ENCODE measurements at places on chromosomes 7 and 10.

GRCh38 chr10:33858326-33858725, 523.9 kb upstream of the NRP1 start:
- no peak for DNase-seq

GRCh38 chr10:76001019-76001418, 569.6 kb downstream of the LRMDA start:
- DNase-seq, result no peak

GRCh38 chr10:125455431-125455830, 227.5 kb downstream of the TEX36 start:
- DNase-seq, result no peak

- no peak for DNase-seq
These were observed 95.0 kb downstream of the LRRC18 start for GRCh38 chr10:48844616-48845015.

- no peak for DNase-seq
These were observed 11.2 kb downstream of the CASP2 start for GRCh38 chr7:143299346-143299745.

GRCh38 chr10:32577448-32577847, 131.5 kb downstream of the CCDC7 start:
- no peak for DNase-seq

- no peak for DNase-seq
These were observed 69.5 kb upstream of the IL6 start for GRCh38 chr7:22657479-22657878.

- DNase-seq, result no peak
These were observed 3.5 kb upstream of the TCAF1 start for GRCh38 chr7:143905509-143905908.

DNA sequence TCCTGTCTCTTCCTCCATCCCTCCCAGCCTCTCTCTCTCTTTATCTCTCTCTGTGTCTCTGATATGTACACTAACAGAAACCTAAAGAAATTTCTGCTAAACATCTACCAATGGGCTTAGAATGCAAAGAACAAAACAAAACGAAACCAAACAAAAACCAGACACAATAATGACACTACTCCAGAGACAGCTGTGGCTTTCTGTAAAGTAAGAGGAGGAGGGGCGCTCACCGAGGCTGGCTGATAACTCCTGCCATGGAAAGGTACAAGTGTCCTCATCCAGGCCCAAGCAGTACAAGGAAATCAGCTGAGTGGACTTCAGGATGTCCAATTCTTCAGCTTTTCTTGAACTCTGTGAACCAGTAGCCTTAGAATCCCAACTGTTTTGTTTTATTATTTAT, 70.4 kb upstream of the FZD8 start:
- DNase-seq, result no peak

GRCh38 chr7:114375907-114376306, 38.7 kb upstream of the FOXP2 start:
- no peak for DNase-seq
